Mesenteric fat pad (tissue), 1 donor: ENCODE measurements at places on chromosomes 6 and 20. TPM values are rescaled to one million over a fixed set of nuclear protein-coding genes. Genes with fewer than 3 reads are reported as not detected.

- no peak for DNase-seq
These were observed 630.7 kb downstream of the HACE1 start for GRCh38 chr6:104229057-104229456.

DNA sequence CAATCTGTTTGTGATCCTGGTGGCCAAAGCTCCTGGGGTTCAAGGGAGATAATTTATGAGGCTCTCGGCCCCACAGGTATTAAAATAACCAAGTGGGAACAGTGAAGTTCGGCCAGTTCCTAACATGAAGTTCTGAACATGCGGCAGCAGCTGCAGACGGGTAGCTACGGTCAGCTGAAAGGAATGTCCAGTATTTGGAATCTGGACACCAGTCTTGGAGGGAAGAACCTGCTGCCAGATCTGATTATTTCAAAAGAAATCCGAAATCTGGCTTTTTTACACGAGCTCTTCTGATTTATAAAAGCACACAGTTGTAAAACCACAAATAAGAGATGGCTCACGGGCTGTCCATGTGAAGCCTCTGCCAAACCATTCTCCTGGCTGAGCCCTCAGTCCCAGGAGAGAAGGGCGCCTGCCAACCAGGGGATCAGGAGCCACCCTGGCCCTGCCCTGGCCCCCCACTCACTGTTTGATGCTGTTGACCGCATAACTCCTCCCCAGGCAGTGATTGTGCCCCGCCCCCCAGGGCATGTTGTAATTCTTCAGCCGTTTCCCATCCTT, 28.2 kb upstream of the KCNB1 start:
- no peak for DNase-seq

ZNF334 gene
- total RNA-seq = 0.90 TPM

CLPSL2 gene
- total RNA-seq = not detected

PAK5 gene
- not detected for total RNA-seq
